H7 (cell line): ENCODE measurements at places on chromosomes 12 and 14.

- peak; percentile 68 for DNase-seq
These were observed 44.0 kb downstream of the RBMS2 start for GRCh38 chr12:56565510-56566101.

DNA sequence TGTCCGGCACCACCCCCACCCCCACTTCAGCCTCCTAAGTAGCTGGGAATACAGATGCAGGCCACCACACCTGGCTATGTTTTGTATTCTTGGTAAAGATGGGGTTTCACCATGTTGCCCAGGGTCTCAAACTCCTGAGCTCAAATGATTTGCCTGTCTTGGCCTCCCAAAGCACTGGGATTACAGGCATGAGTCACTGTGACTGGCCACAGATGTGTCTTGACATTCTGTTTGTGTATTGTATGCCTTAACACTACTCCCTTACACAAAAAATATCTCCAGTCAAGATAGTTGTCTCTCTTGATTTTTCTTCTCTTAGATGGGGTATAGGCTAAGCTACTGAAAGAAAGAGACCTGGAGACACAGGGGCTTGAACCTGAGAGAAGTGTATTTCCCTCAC lies 17.6 kb downstream of the CLEC14A start:
- DNase-seq, result no peak

- no peak for DNase-seq
These were observed 94.5 kb downstream of the LRRIQ1 start for GRCh38 chr12:85130646-85131045.

- DNase-seq, result no peak
These were observed 204.6 kb upstream of the PLXNC1 start for GRCh38 chr12:93943780-93944179.

DNA sequence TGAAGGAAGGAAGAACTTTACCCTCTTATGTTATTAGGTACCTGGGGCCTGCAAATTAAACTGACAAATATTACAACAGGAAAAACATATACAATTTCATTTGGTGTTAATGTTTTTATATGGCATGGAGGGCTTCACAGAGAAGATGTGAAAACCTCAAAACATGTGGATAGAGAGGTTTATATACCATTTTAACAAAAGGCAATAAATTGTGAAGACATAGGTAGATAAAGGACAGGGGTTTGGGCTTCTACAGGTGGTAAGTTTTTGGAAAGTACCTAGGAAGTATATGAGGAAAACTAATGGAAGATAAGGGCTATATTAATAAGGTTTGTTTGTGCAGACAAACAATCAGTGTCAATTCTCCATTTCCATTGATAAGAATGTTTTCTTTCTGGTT lies 95.1 kb upstream of the ATF7IP start:
- DNase-seq, result no peak

GRCh38 chr14:75141967-75142366 lies 15.1 kb upstream of the NEK9 start:
- peak; percentile 57 for DNase-seq

- DNase-seq, result peak; percentile 87
These were observed 29.7 kb downstream of the CCDC85C start for GRCh38 chr14:99574099-99574880.

DNA sequence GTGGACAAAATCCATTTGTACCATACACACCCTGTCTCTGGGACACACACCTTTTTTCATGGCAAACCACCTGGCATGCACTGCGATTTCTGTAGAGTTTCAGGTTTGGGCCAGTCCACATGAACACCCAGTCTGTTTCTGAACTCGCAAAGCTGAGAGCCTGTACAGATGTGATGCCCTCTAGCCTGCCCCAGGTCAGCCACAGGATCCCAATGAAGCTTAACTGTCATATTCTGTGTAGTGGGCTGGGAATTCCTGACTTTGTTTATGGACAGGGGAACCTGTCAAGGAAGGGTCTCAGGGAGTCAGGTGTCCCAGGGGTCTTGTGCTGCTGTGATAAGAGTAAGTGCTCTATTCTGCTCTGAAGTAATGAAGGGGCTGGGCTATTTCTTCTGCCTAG lies 39.8 kb downstream of the CPM start:
- DNase-seq, result no peak

GRCh38 chr12:39375206-39375808 lies 67.6 kb downstream of the KIF21A start:
- DNase-seq, result no peak

- DNase-seq, result peak; percentile 73
These were observed 1.9 kb upstream of the PIWIL1 start for GRCh38 chr12:130335517-130336392.

DNA sequence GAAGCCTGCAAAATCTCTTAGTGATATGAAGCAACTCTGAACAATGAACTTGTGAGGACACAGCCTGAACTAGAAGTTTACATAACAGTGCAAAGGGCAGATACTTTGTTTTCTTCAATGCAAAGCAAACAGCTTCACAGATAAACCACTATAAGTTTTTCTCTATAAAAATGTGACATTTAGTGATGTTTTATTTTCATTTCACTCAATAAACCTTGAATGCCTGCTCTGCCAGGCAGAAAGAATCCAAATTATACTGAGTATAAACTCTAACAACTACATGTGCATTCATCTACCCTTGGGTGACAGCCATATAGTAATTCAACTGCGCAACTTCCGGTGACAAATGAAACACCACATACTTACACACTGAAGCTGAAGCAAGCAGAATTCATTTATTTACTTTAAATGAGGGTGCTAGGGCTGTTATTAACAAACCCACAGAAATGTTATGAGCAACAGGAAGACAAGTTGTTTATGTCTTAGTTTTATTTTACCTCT lies 10.3 kb downstream of the DCP1B start:
- DNase-seq, result no peak
